Stimulated activated naive CD4-positive, alpha-beta T cell (primary cell): ENCODE measurements at places on chromosomes 2 and 18.

DNA sequence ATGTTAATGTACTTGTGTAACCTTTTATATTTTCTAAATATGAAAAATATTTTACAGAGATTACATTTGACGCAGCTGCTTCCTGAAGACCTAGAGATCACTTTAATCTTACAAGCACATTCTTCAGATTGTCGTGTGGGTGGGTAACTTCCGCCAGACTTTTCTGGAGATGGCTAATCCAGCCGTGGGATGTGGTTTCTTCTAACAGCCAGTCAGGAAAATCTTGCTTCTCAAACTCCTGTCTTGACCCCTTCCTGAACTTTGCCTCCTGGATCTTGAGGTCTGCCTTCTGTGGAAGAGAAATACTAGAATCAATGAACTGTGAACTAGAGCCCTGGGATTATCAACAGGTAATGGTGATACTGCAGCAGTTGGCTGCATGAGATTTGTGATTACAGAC lies 401.6 kb upstream of the TNP1 start:
- no peak for DNase-seq

DNA sequence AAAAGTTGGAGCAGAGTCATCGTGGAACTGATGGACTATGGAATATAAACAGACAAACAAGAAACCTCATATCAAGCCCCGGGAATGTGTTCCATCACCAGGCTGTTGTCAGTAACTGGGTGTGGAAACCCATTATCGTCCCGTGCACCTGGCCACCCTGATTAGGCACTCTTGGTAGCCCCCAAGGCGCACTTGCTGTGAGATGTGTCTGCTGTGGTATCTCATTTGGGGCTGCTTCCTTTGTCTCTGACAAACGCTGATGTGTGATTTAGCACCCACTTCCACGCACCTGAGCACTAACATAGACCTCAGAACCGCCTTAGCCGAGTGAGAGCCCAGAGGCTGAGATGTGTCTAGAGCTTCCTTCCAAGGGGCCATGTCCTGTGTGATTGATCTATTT lies 96.3 kb downstream of the PRPF40A start:
- DNase-seq, result no peak

GRCh38 chr2:241304039-241304670 lies 11.3 kb downstream of the HDLBP start:
- DNase-seq, result no peak

GRCh38 chr2:3290655-3291054 lies 87.0 kb downstream of the EIPR1 start:
- no peak for DNase-seq

- DNase-seq, result no peak
Observed at GRCh38 chr2:118061135-118061955, 26.9 kb upstream of the INSIG2 start.

DNA sequence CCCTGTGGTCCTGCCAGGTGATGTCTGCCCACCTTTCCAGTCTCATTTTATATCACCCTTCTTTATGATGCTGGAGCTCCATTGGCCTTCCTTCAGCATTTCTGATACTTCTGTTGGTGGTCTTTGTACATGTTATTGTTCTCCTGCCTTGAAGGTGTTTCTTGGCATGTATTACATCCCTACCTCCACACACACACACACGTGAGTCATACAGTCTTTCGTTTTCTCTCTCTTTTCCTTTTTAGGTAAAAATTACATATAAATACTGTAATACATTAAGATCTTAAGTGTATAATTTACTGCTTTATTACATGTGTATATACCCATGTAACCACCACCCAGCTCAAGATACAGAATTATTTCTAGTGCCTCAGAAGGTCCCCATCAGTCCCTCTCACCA lies 10.2 kb upstream of the ADGRF3 start:
- DNase-seq, result no peak

GRCh38 chr18:39871961-39872360 lies 2083.1 kb upstream of the PIK3C3 start:
- no peak for DNase-seq

DNA sequence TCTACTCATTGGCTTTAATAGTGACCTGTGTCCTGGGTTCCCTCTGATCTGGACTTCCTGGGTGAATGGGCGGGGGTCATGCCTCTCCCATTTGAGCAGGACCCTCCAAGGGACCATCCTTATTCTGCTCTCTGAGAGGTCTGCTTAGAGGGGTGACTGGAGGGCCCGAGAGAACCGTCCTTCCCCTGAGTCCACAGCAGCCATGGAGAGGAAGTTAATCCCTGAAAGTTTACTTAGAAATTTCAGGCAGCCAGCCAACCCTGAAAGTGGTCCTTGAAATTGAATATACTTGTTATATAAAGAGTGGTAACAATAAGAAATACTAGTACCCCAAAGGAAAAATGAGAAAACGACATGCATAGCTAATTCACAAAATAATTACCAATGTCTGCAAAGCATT lies 226.1 kb downstream of the DYSF start:
- DNase-seq, result no peak

DNA sequence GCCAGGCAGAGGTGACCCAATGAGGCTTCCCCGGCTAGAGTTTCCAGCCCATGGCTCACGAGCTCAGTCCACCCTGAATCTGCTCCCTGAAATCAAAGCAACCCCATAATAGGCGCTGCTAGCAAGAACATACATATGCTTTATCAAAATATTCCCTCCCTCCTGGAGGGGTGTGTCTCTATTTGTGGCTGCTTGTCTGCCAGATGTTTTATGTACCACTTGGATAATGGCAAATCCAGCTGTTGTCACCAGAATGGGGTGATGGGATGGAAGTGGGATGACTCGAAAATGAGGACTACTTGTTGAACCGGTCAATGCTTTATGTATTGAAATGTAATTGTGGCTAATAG lies 152.0 kb downstream of the GALNT14 start:
- no peak for DNase-seq

DNA sequence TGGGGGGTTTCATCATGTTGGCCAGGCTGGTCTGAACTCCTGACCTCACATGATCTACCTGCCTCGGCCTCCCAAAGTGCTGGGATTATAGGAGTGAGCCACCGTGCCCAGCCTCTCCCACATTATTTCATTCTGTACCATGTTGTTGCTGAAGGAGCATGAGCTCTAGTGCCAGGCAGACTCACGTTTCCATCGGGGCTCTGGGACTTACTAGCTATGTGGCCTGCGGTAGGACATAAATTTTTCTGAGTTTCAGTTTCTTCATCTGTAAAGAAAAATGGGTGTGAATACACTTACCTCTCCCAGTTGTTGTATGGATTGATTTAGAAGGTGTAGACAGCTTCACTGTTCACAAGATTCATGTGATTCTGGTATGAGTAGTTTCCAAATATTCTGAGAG lies 30.8 kb upstream of the CCL20 start:
- DNase-seq, result no peak

DNA sequence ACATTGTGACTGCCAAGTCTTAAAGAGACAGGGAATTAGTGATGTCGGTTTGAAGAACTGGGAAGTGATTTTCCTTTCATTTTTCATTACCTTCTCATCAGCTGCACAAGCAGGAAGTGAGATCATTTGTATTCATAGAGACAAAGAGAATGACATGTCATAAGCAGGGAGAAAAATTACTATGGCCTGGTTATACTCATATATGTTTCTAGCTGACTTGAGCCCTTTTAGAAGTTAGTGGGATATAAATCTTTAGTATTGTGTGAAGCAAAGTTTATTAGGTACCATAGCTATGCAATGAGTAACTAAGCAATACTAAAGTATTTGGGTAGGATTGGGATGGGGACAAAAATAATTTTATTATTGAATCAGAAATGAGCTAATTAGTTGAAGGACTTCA lies 284.1 kb downstream of the PID1 start:
- DNase-seq, result no peak

GRCh38 chr2:235319095-235319494 lies 174.7 kb upstream of the AGAP1 start:
- no peak for DNase-seq

GRCh38 chr2:233764761-233765160 lies 4.7 kb downstream of the UGT1A1 start:
- DNase-seq, result no peak

GRCh38 chr18:57998461-57998860 lies 45.6 kb upstream of the NEDD4L start:
- no peak for DNase-seq

- DNase-seq, result no peak
Observed at GRCh38 chr2:216808805-216809425, 50.9 kb downstream of the TNP1 start.
